Gastrocnemius medialis (tissue), 4 donors: ENCODE measurements at places on chromosomes 16 and 17.

GRCh38 chr16:75909746-75910145 is 183.5 kb upstream of the CPHXL start:
- no peak for DNase-seq

GRCh38 chr17:46739982-46740381 is 78.5 kb downstream of the WNT3 start:
- DNase-seq: no peak

- DNase-seq: no peak
These were observed 153.4 kb downstream of the TMEM114 start for GRCh38 chr16:8436931-8437330.

DNA sequence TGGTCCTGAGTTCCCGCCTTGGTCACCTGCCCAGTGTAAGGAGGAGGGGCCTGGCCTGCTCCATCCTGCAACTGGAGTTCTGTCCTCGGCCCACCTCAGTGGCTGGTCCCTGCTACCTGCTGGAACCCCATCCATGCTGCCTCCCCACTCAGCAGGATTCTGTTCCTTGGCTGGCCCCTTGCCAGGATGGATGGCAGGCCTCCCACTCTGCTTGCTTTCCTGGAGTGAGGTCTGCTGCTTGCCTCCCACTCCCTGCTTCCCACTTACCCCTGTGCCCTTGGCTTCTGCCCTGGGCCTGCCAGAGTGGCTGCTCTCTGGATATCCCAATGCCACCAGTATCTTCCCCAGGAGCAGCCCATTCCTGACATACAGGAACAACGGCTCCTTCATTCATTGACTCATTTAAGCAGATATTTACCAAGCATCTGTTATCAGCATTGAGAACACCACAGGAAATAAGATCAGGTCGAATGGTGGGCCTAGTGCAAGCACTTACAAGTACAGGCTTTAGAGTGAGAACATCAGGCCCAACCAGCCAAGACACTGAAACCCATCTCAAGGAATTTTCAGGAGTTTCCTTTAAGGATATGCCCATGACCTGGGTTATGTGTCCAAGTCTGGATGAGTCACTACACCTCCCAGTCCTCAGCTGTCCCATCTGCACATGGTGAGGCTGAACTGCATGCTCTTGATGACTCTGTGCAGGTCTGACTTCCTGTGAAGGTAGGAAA is 17.0 kb upstream of the RPRML start:
- no peak for DNase-seq

- DNase-seq: peak; percentile 99
These were observed 669 bp downstream of the MIEF2 start for GRCh38 chr17:18261146-18261515.

DNA sequence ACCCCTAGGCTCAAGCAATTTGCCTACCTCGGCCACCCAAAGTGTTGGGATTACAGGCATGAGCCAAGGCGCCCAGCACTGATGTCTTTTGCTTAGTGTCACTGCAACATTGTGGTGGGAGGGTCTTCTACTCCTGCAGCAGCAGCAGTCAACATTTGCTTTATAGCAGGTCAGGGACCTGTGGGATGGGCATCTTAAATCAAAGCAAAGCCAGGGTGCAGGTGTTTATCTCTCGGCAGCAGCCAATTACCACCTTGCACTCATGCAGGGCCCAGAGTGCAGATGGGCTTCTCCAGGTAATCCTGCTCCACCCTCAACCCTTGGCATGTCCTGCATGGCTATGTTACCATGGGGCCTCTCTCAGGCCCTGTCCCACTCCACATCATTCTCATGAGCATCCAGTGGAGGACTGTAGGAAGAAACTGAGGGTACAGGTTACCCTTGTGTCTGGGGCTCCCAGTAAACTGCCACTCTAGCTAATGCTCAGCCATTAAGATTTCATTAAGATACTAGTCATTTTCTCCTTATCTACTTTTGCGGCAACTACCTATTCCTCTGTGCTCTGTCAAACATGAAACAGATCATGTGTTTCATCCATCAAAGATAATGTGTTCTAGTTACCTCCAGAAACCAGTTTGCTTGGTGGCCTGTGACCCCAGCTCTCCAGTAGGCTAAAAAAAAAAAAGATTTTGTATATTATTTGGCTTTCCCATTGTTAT is 16.8 kb downstream of the ADGRG5 start:
- no peak for DNase-seq

- DNase-seq: no peak
These were observed 6.9 kb upstream of the SNF8 start for GRCh38 chr17:48951572-48951971.

GRCh38 chr17:12815642-12816141 is 26.4 kb downstream of the ARHGAP44 start:
- DNase-seq: no peak

DNA sequence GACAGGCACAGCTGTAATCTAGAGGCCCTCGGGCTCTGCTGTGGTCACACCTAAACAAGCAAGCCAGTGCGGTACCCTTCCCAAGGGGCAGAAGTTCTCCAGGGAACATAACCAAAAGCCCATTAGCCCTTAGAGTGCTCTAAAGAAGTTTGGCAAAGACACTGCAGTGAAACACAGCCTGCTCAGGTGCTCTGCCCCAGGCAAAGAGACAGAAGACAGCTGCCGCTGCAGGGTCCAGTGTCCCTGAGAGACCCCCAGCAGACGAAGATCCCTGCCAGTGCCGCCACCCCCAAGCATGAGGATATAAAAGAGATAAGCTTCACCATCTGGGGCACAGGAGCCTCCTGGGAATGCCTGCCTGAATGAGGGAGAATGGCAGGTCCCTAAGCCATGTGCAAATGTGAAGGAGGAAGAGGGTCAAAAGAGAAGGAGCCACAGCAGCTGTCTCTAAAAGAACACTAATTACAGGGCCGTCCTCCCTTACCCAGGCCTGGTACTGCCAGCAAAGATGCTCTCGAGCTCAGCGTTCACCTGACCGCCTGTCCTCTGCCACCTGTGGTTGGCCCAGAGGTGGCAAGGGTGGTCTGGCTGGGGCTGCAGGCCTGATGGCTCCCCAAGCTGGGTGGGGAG is 29.7 kb downstream of the CUEDC1 start:
- no peak for DNase-seq

DNA sequence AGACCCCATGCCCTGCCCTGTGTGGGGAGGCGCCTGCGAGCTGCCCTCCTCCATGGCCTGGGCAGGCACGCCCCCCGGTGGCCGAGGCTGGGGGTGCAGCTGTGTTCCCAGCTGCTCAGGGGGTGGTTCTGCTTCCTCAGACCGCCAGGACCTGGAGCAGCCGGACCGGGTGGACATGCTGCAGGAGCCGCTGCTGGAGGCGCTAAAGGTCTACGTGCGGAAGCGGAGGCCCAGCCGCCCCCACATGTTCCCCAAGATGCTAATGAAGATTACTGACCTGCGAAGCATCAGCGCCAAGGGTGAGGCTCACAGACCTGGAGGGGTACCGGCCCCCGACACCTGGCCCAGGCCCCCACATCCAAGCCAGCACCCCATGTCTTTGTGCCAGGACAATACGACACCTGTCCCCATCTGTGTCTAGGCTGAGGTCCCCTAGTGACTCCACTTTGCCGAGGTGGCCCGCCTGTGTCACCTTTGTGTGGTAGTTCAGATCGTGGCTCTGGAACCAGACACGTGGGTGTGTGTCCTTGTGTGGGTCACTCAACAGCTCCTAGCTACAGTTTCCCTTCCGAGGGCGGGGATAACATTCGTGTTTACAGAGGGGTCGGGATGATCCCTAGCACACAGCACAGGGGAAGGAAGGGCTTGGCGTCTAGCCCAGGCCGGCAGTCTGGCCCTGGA is 9.3 kb downstream of the GJD3 start:
- peak; percentile 50 for DNase-seq

DNA sequence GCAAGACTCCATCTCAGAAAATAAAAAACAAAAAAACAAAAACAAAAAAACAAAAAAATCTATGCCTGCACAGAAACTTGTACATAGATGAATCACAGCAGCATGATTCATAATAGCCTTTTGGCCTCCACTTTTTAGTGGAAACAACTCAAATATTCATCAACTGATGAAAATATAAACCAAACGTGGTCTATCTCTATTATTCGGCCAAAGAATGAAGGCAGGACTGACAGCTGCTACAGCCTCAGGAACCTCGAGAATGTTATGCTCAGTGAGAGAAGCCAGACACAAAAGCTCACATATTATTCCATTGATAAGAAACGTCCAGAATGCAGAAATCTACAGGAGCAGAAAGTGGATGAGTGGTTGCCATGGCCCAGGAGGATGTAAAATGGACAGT is 19.8 kb downstream of the PPL start:
- DNase-seq: no peak

GRCh38 chr16:82735186-82735585 is 108.4 kb downstream of the CDH13 start:
- peak; percentile 85 for DNase-seq

DNA sequence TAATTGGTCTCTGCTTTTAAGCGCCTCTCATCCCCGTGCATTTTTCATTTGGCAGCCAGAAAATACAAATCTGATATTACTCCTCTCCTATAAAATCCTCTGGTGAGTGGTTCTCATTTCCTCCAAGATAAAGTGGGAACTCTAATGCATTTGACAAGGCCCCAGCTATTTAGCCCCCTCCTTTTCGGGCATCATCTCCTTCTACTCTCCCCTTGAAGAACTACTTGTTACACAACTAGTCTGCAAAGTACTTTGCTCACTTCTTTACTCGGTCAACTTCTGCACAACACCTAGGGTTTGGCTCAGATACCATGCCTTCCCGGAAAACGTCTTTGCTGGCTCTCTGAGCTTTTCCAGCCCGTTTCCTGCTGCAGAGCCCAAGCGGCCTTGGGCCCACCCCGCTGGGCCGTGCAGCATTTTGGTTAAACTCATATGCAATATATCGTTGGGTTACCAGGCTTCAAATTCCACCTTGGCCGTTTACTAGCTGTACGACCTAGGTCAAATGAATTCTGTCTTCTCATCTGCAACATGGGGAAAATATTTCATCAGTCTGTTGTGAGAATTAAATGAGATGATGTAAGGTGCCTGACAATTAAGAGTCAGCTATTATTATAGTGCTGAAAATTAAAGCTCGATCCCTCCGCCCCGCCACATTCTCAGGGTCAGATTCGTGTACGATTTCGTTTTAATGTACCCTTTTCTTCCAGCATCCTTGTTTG is 883 bp upstream of the TAF15 start:
- DNase-seq: no peak

DNA sequence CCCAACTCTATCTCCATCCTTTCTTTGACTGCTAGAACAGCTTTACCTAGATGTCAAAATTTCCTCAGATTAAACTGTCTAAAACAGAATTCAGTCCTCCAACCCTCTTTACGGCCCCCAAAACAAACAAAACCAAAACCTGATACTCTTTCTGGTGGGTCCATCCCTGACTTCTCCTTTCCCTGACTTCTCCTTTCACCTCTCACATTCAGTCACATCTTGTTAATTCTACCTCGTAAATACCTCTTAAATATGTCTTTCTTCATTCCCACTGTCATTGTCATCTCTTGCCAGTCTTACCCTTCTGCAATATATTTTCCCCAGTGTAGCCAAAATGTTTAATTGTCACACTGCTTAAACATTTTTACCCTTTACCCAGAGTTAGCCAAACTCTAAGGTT is 4.6 kb downstream of the PPM1E start:
- no peak for DNase-seq

GRCh38 chr16:30953111-30953510 is 4.2 kb downstream of the ORAI3 start:
- no peak for DNase-seq

- peak; percentile 35 for DNase-seq
These were observed 469 bp downstream of the AMZ2 start for GRCh38 chr17:68248199-68248825.

- DNase-seq: no peak
These were observed 54.4 kb downstream of the PITPNC1 start for GRCh38 chr17:67431249-67432015.

DNA sequence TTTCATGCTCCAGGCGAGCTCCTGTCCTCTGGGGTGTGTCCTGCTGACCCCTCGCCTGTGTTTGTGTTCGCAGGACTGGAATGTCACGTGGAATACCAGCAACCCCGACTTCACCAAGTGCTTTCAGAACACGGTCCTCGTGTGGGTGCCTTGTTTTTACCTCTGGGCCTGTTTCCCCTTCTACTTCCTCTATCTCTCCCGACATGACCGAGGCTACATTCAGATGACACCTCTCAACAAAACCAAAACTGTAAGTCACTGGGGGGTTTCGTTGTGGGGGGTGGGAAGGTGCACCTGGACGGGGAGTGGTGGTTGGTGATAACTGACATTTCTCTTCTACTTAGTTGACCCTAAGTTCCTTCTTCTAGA is 58.3 kb downstream of the ABCC1 start:
- no peak for DNase-seq

DNA sequence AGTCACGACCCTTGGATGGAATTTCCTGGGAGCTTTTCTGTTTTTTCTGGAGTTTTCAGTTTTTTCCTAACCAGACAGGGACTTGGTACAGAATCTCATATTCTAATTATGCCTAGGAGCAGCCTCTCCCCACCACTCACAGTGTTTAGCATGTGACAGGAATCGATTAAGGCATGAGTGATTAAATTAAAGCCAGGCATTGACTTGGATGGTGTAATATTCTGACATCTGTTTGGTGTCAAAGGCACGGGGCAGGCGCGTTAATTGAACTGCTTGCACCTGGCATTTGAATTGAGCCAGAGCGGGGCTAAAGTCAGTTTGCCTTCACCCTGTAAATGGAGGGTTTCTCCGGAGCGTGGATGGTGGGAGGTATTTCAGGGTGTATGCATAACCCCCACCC is 11.9 kb downstream of the MAPT start:
- no peak for DNase-seq

DNA sequence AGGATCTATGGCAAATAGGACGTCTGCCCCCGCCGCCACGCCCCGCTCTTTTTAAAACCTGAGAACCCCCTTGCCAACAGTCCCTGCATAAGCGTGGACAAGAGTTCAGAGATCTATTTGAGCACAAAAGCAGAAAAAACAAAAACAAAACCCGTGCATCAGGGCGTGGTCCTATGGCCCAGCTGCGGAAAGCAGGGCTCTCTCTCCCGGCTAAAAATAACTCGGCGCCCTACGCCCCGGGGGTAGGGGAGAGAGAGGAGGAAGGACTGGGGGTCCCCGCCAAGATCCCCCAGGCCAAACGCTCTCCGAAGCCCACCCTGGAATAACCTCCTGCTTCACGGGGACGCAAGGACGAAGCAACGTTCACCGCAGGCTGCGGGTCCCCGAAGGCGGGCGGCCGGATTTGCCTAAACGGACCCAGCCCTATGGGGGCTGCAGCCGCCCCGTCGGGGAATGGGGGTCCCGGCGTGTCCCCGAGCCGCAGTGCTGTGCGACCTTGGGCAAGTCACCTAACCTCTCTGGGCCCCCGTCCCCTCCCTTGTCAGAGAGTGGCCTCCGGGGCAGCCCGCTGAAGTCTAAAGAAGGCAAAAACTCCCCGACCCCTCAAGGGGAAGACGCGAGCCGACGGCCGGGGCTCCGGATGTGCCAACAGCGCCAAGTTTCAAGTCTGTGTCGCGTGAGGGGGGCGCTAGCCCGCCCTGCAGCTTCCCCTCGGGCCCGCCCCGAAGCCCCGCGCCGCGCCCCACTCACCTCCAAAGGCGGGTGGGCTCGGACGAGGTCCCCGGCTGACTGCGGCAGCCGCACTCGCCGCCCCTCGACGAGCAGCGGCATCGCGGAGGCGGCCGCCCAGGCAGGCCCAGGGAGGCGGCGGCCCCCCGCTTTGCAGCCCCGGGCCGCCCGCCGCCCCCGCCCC is 477 bp downstream of the NTAN1 start:
- DNase-seq: peak; percentile 12
